Stimulated activated CD4-positive, alpha-beta T cell treated with anti-CD3 and anti-CD28 coated beads, Interleukin-4, amount 100 ng/mL, for 24 hours (primary cell): ENCODE measurements at places on chromosomes 6 and 20.
A peak's percentile ranks its signal among the peaks of the same experiment; 100 is the strongest.

GRCh38 chr6:45476341-45476740, 98.6 kb upstream of the SUPT3H start:
- DNase-seq = no peak

- no peak for DNase-seq
Measured at GRCh38 chr20:54023406-54023805, 47.0 kb downstream of the BCAS1 start.

- no peak for DNase-seq
Measured at GRCh38 chr6:109722011-109722410, 30.9 kb downstream of the FIG4 start.

DNA sequence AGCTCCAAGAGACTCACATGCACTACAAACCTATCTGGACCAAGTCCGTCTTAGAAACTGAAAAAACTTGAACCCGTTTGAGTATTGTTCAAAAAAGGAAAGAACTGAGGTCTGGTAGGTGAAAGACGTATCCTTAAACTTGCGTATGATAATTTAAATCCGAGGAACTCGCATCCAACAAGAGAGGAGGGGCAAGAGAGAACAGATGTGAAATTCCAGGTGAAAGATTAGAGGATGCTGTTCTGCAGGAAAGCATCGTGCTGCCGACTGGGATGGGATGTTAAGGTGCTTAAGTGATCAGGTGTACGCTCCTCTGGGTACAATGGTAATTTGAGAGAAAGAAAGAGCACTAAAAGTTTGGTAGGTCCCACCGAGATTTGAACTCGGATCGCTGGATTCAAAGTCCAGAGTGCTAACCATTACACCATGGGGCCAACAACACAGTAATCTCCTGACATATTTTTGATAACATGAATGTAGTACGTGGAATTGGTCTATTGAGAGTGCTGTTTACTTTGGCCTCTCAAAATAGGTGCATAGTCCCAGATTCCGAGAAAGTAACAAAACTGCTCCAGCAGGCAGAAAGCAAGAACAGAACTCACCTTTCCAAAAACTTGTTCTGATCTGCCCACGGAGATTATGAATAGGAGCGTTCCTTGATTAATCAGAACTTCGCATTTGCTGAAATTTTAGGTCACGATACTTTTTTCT, 53.5 kb upstream of the BTN3A2 start:
- peak; percentile 70 for DNase-seq

GRCh38 chr6:154166140-154166539, 127.1 kb downstream of the OPRM1 start:
- DNase-seq = no peak

DNA sequence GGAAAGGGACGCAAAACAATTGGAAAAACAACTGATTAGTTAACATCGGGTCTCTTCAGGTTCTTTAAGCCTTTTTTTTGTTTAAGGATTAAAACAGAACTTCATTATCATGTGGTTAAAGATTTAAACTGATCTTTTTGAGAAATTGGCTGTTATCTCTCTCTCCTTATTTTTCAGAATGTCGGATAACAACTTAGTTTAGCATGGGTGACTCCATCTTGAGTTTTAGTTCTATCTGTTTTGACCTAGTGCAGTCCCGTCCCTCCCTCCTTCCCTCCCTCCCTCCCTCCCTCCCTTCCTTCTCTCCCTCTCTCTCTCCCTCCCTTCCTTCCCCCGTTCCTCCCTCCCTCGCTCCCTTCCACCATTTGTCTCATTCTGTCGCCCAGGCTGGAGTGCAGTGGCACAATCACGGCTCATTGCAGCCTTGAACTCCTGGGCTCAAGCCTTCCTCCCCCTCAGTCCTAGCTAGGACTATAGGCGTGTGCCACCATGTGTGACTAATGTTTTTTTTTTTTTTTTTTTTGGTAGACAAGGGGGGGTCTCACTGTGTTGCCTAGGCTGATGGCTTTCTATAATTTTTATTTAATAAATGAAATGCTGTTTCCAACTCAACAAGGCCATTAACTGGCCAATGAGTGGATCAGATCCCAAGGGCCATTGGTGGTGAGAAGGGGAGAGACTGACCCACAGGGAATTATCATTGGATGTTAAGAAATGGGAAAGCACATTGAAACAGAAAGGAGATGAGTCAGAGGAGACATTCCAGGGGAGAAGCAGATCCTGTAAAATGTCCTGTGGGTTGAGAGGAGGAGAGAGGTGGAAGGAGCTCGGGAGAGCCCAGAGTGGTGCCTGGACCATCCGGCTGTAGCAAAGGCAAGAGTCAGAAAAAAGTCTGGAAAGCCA, 13.6 kb downstream of the BAK1 start:
- no peak for DNase-seq

DNA sequence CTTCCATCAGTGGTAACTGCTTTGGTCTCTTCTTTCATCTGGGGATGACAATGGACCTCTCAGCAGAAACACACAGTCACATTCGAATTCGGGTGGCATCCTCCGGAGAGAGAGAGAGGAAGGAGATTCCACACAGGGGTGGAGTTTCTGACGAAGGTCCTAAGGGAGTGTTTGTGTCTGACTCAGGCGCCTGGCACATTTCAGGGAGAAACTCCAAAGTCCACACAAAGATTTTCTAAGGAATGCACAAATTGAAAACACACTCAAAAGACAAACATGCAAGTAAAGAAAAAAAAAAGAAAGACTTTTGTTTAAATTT, 6.1 kb downstream of the EDN1 start:
- no peak for DNase-seq

DNA sequence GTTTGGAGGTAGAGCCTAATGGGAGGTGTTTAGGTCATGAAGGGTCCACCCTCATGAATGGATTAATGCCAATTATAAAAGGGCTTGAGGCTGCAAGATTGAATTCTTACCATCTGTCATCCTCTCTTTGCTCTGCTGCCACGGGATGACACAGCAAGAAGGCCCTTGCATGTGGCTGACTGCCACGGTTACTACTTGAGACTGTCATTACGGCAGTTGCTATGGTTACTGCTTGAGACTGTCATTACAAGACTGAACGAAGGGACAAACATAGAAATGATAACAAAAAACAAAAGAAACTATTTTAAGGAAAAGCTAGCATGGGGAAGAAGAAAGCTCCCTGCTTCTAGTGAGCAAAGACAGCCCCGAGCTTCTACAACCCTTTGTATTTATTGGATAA, 715.0 kb downstream of the TFAP2A start:
- DNase-seq = no peak

DNA sequence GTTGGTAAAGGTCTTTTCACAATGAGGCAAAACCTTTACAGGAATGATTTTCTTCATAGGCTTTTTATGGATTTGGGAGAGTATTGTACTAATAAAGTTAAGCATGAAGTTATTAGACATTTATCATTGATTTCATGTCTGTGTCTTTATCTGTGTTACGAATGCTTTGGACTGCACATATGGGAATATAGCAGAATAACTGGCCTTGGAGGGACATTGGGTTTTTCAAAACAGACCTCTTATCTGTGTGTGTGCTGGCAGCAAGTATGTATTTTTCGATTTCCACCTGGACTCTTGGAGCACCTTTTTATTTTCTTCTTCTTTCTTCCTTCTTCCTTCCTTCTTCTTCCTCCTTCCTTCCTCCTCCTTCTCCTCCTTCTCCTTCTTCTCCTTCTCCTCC, 74.6 kb downstream of the CDKAL1 start:
- no peak for DNase-seq

- no peak for DNase-seq
Measured at GRCh38 chr20:40961176-40961575, 67.4 kb upstream of the TOP1 start.

DNA sequence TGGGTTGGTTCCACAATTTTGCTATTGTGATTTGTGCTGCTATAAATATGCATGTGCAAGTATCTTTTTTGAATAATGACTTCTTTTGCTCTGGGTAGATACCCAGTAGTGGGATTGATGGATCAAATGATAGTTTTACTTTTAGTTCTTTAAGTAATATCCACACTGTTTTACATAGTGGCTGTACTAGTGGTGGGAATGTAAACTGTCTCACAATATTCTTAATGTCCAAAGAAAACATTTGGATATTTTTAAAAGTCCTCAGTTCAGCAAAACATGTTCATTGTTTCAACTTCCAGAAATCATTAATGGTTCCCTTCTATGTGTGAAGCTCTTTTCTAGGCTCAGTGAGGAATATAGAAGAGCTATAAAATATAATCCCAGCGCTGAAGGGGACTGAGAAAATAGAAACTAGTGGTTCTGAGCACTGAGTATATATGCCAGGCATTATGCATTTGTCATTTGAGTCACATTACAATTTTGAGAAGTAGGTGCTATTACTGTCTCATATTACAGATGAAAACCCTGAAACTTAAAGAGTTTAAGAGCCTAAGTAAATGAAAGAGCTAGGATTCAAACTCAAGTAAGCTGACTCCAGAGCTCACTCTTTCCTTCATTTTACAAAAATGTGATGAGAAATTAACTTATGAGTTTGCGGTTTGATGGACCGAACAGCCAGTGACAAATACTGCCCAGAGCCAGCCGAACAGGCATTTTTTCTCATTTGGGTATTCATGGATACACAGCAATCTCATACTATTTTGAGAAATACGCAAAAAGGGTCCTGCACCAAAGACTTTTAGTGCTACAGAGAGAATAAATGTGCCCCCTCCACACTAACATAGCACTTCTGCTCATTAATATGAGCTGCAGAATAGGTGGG, 250.1 kb downstream of the TBX18 start:
- no peak for DNase-seq

GRCh38 chr20:32971703-32972161, 32.5 kb downstream of the SUN5 start:
- DNase-seq = peak; percentile 33

GRCh38 chr6:130945401-130945919, 117.6 kb downstream of the EPB41L2 start:
- no peak for DNase-seq

DNA sequence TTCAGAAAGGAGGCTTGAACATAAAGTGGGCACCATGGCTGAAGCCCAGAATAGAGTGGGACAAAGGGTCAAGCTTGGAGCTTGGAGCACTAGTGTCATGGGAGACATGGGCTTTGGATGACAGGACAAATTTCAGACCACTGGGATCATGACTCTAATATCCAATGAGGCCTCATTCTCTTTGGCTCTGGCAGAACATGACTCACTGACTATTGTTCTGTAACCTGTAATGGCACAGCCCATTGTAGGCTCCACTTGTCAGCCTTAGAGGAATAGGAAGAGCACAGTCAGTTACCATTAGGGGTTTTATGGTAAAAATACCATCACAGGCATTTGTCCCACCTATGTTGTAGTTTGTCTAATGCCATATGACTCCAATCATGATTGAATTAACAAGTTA, 34.0 kb upstream of the MMS22L start:
- no peak for DNase-seq

GRCh38 chr6:125863023-125863422, 72.3 kb downstream of the NCOA7 start:
- no peak for DNase-seq

DNA sequence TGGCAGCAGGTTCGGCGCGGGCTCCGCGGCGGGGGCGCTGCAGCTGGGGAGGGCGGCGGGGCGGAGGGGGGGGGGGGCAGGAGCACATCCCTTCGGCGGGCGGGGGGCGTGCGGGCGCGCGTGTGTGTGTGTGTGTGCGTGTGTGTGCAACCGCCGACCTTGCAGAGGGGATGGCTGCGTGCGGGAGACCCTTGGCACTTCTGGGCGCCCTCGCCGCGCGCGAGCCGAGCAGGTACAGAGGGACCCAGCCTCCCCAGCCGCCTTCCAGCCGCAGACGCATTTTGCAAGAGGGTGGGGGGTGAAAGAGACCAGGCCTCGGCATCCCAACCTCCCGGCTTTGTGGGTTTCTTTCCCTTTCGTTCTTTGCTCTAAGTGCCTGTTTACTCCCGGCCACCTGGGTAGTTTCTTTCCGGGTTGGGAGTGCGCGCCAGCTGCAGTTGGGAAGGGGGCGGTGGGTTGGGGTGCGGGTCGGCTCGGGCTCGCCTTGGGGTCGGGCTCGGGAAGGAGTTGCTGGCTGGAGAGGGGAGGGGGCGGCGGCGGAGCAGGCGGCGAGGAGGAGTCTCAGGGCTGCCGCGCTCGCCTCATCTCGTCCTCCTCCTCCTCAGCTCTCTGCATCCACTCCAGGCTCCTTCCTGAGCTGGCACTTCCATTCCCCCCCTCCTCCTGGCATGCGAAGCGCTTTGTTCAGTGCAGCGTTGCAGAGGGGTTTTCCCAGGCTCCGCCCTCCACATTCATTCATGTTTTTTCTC, 620 bp downstream of the HIVEP1 start:
- DNase-seq = peak; percentile 85

DNA sequence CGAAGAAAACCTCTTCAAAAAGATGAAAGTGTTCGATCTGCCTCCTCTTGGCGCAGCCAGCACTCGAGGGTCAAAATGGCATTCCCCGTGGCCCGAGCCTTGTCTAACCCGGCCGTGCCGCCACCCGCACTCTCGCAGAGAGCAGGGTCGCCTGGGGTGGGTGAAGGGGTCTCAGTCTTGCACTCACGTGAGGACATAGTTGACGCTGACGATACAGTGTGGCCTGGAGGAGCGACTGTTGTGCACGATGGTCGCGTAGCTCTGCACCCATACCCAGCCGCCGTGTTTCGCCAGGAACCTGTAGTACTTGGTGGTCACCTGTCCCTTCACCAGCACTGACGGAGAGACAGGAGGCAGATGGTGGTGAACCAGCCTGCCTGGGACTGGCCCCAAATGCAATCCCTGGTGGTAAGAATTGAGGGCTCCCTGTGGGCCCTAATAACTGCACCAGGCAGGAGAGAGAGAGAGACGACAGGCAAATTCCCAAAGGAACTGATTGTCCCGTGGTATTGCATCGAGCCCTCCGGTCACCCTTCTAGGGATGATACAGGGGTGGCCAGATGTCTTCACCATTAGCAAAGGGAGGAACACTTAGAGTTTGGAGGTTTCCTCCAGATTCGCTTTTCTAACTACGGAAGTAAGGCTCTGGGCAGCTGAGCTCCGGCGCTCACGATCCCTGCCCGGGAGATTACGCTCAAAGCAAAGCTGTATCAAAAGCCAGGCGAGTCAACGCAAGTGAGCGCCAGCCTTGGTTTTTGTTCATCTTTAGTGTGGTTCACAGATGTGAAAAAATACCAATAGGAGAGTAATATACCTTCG, 17.4 kb downstream of the SIM1 start:
- DNase-seq = no peak

DNA sequence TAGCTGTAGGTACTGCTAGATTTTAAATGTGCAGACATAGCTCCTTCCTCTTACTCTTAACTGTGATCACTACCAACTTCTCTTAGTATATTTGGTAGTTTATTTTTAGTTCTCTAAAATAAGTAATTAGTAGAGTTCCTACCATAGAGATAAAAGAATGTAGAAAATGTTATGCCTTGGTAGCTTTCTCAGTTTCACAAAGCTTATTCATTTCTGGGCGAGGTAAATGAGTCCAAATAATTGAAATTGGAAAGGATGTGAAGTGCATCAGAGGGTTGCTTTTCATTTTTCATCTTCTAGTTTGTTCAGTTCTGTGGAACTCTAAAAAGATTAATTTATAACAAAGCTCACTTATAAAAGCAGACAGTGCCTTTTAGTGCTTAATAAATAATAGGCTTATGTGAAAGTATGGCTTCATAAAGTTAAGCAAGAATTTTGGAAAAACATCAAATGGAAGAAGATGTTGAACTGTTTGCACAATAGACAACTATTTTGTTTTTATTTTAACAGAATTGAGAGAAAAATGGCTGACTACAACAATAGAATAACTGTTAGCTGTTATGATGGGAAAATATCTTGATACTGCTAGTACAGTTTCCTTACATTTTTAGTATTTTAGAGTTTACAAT, 303.7 kb downstream of the UTRN start:
- no peak for DNase-seq

- DNase-seq = no peak
Measured at GRCh38 chr6:5099537-5099936, 14.4 kb downstream of the PPP1R3G start.
